Ureter (tissue), 1 donor: ENCODE measurements at places on chromosomes 16 and 17. TPM values are rescaled to one million over a fixed set of nuclear protein-coding genes. Genes with fewer than 3 reads are reported as not detected.

DNA sequence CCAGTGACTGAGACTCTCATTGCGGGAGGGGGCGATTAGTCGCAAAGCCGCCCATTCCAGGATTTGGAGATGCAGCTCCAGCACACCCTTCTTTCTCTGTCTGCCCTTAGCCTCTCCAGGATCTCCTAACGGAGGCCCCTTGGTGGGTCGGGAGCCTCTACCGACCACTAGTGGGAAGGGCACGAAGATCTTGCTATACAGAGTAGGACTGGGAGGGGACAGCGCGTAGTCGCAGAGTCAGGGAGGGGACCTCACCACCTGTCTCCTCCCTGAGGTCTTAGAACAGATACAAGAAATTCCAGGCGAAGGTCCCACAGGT lies 588 bp upstream of the SMTNL2 start:
- DNase-seq = no peak

- no peak for DNase-seq
These were observed 1230.3 kb upstream of the GOT2 start for GRCh38 chr16:59964232-59964924.

DNA sequence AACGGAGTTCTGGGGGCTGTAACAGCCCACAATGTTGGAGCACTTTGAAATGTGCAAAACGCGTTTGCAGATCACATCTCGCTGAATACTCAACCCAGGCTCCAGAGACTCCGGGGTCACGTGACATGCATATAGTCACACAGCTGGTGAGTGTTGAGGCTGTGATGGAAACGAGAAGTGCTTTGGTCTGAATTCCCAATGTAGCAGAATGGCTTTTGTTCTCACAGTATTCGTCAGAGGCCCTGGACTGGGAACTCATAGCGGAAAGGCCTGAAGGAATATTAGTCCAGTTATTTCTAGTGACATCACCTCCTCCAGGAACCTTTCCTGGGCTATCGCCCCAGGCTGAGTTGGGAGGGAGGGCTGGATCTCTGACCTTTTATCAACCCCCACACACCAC lies 95.8 kb upstream of the CRHR1 start:
- no peak for DNase-seq

DNA sequence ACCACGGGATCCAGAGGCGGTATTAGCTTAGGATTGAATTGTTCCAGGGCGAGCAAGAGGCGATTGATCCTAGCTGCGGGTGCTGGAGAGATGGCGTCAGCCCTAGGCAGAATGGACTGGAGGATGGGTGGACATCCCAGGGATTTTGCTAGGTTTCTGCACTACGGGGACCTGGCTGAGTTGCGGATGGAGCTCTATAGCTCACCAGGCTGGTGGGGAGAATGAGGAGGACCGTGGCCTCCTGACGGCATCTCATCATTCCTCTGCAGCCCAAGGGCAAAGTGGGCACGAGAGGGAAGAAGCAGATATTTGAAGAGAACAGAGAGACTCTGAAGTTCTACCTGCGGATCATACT lies 614 bp downstream of the TMEM208 start:
- DNase-seq = no peak

Gene ATP1B2
- total RNA-seq = 10.0 TPM

- DNase-seq = no peak
These were observed 11.0 kb downstream of the ABHD15 start for GRCh38 chr17:29555840-29556239.
